ENCODE measurements at places on chromosomes 2 and 18.
A peak's percentile ranks its signal among the peaks of the same experiment; 100 is the strongest.

DNA sequence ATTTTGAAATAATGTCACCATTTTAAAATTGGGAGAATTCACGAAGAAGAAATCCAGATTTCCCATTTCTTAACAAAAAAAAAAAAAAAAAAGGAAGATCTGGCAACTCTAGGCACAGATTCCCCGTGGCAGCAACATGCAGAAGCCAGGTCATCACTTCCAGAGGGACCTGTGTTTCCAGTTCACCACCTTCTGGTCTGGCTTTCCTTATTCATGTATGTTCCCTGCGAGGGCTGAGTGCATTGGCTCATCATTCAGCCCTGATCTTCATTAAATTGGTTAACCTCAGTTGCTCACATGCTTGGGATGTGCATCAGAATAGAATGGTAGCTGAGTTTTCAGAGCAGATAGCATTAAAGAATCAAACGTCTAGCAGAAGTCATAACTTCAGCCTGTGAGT is 25.0 kb upstream of the MAP3K20 start:
- H3K4me3 ChIP-seq, result no peak overlapping the region
- no peak overlapping the region for H3K27ac ChIP-seq
- DNase-seq, result no peak
- H3K27me3 ChIP-seq, result no peaks in the 10 kb centered on the region
- H3K4me1 ChIP-seq, result no peaks in the 10 kb centered on the region

- H3K4me1 ChIP-seq, result no peaks in the 10 kb centered on the region
- H3K27ac ChIP-seq, result no peak overlapping the region
- no peaks in the 10 kb centered on the region for H3K27me3 ChIP-seq
- DNase-seq, result peak; percentile 45
Observed at GRCh38 chr2:162328424-162329157, 10.1 kb upstream of the IFIH1 start.

DNA sequence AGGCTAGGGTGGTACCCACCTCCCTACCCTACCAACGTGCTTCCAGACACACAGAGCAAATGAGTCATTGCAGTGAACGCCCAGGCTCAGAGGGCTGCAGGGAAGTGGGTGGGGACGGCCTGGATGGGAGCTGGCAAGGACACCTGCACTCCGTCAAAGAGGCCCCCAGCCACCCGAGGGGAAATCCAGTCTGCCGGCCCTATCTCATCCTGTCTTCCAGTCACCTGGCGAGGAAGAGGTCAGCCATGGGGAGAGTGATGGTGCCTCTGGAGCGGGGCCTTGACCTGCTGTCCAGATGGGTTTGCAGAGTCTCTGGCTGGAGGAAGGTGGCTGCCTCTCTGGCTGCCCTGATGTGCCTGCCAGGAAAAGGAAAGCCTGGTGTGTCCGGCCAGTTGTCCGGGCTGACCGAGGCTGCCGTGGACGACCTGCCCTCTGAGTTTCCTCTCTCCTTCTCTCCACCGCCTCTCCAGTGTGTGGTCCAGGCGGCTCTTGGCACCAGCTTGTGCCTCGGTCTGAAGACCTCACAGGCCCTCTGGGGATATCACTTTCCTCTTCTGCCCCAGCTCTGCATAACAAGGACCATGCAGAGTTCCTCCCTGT is 209.7 kb upstream of the COPS8 start:
- H3K27ac ChIP-seq, result no peak overlapping the region
- peaks cover 6% of the 10 kb centered on the region for H3K4me1 ChIP-seq
- no peak for DNase-seq
- H3K36me3 ChIP-seq, result no peaks in the 10 kb centered on the region

GRCh38 chr2:10446631-10447030 is 1.5 kb downstream of the ODC1 start:
- peak overlapping the region; percentile 80 for H3K27ac ChIP-seq
- peaks cover 33% of the 10 kb centered on the region for H3K36me3 ChIP-seq
- peaks cover 22% of the 10 kb centered on the region for H3K4me1 ChIP-seq
- H3K27me3 ChIP-seq, result no peaks in the 10 kb centered on the region
- DNase-seq, result no peak
- no peak overlapping the region for H3K4me3 ChIP-seq

GRCh38 chr18:35345460-35345921 is 1.3 kb upstream of the ZNF24 start:
- no peak for DNase-seq
- peaks cover 21% of the 10 kb centered on the region for H3K4me1 ChIP-seq
- H3K36me3 ChIP-seq, result peaks cover 5% of the 10 kb centered on the region
- H3K4me3 ChIP-seq, result no peak overlapping the region
- no peaks in the 10 kb centered on the region for H3K27me3 ChIP-seq

- DNase-seq, result no peak
- H3K4me1 ChIP-seq, result peaks cover 10% of the 10 kb centered on the region
- H3K27ac ChIP-seq, result no peak overlapping the region
- H3K27me3 ChIP-seq, result no peaks in the 10 kb centered on the region
- peak overlapping the region; percentile 11 for H3K4me3 ChIP-seq
Observed at GRCh38 chr2:33436083-33436482, 40.4 kb upstream of the RASGRP3 start.

GRCh38 chr2:190911813-190912212 is 31.2 kb downstream of the GLS start:
- H3K27ac ChIP-seq, result no peak overlapping the region
- DNase-seq, result no peak
- H3K4me3 ChIP-seq, result no peak overlapping the region
- H3K36me3 ChIP-seq, result peaks cover 19% of the 10 kb centered on the region
- no peaks in the 10 kb centered on the region for H3K4me1 ChIP-seq

DNA sequence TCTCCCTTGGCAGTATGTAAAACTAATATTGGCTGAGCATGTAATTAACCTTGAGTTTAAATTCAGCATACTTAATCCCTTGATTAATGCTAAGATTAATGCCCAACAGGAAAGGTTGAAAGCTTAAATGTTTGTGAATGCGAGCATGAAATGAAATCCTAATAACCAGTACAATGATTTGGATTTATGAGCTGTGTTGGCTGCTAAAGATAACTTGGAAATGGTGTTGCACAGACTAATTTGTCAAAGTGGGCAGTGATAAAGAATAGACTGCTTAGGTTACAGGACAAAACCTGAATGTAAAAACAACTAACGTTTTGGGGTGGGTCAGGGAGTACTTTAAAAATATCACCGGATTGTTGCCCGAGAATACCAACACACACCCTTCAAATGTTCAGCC is 70.6 kb downstream of the MGAT5 start:
- H3K27me3 ChIP-seq, result no peaks in the 10 kb centered on the region
- no peak for DNase-seq
- H3K27ac ChIP-seq, result no peak overlapping the region
- H3K36me3 ChIP-seq, result no peaks in the 10 kb centered on the region

- H3K27ac ChIP-seq, result no peak overlapping the region
- H3K27me3 ChIP-seq, result no peaks in the 10 kb centered on the region
- no peak for DNase-seq
- no peaks in the 10 kb centered on the region for H3K36me3 ChIP-seq
- no peaks in the 10 kb centered on the region for H3K4me1 ChIP-seq
Observed at GRCh38 chr2:15692551-15693377, 101.1 kb downstream of the DDX1 start.

DNA sequence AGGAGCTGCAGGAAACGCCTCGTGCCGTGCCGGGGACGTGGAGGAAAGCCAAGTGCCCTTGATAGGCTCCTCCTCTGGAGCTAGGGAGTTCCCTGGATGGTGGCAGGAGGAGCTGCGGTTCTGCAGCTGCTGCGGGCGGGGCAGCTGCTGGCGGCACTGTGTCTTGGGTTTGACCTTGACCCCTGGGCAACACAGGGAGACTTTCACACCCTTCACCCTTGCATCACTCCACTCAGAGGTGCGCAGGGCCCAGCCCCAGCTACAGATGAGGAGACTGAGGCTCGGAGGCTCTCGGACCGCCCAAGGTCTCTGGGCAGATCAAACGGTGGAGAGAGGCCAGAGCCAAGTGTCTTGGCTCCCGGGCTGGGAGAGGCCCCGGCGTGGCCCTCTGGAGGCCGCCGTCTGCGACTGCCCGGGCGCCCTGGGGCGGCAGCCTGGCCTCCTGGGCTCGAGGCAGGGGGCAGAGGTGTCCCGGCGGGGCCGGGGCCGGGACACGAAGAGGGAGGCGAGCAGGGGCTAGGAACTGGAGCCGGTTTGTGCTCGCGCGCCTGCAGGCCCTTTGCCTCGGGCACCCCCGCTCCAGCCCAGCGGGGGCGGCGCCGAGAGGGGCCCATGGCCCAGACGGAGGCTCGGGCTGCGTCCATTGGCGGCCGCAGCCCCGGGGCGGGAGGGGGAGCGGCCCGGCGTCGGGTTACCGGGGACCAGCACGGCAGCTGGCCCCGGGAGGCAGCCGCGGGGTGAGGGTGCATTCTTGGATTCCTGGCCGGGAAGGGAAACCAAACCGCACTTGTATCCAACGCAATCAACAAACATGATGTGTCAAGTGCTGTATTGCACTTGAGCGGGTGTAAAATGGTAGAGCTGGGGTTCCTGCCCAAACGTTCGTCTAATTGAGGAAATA is 129.6 kb upstream of the SLC1A4 start:
- H3K4me3 ChIP-seq, result peak overlapping the region; percentile 60
- no peaks in the 10 kb centered on the region for H3K36me3 ChIP-seq
- peak; percentile 76 for DNase-seq
- H3K27me3 ChIP-seq, result no peaks in the 10 kb centered on the region
- peak overlapping the region; percentile 69 for H3K27ac ChIP-seq
- H3K4me1 ChIP-seq, result peaks cover 43% of the 10 kb centered on the region

- no peaks in the 10 kb centered on the region for H3K36me3 ChIP-seq
- H3K4me1 ChIP-seq, result peaks cover 30% of the 10 kb centered on the region
- H3K4me3 ChIP-seq, result no peak overlapping the region
- DNase-seq, result no peak
- no peaks in the 10 kb centered on the region for H3K27me3 ChIP-seq
- no peak overlapping the region for H3K27ac ChIP-seq
Observed at GRCh38 chr18:13270279-13270855, 51.8 kb downstream of the LDLRAD4 start.

GRCh38 chr2:138123741-138124140 is 159.5 kb downstream of the HNMT start:
- H3K4me1 ChIP-seq, result no peaks in the 10 kb centered on the region
- no peak overlapping the region for H3K4me3 ChIP-seq
- no peaks in the 10 kb centered on the region for H3K36me3 ChIP-seq
- no peak for DNase-seq
- no peaks in the 10 kb centered on the region for H3K27me3 ChIP-seq

GRCh38 chr2:105237045-105237765 is 4.3 kb upstream of the GPR45 start:
- H3K27ac ChIP-seq, result no peak overlapping the region
- H3K36me3 ChIP-seq, result no peaks in the 10 kb centered on the region
- no peak overlapping the region for H3K4me3 ChIP-seq
- no peak for DNase-seq

- no peaks in the 10 kb centered on the region for H3K36me3 ChIP-seq
- H3K4me3 ChIP-seq, result no peak overlapping the region
- no peak for DNase-seq
- H3K27ac ChIP-seq, result no peak overlapping the region
- H3K4me1 ChIP-seq, result no peaks in the 10 kb centered on the region
- no peaks in the 10 kb centered on the region for H3K27me3 ChIP-seq
Observed at GRCh38 chr2:7766978-7767565, 849.9 kb downstream of the RNF144A start.

- no peak overlapping the region for H3K4me3 ChIP-seq
- H3K4me1 ChIP-seq, result no peaks in the 10 kb centered on the region
- no peak for DNase-seq
- H3K27ac ChIP-seq, result no peak overlapping the region
- H3K36me3 ChIP-seq, result no peaks in the 10 kb centered on the region
Observed at GRCh38 chr2:124836416-124836815, 811.3 kb downstream of the CNTNAP5 start.

- no peaks in the 10 kb centered on the region for H3K27me3 ChIP-seq
- no peaks in the 10 kb centered on the region for H3K4me1 ChIP-seq
- no peak overlapping the region for H3K27ac ChIP-seq
- no peaks in the 10 kb centered on the region for H3K36me3 ChIP-seq
- H3K4me3 ChIP-seq, result no peak overlapping the region
- DNase-seq, result no peak
Observed at GRCh38 chr18:15165048-15165447, 417.1 kb downstream of the ANKRD30B start.

GRCh38 chr2:30113617-30114293 is 33.1 kb upstream of the YPEL5 start:
- H3K27me3 ChIP-seq, result no peaks in the 10 kb centered on the region
- peaks cover 2% of the 10 kb centered on the region for H3K4me1 ChIP-seq
- no peaks in the 10 kb centered on the region for H3K36me3 ChIP-seq
- no peak overlapping the region for H3K4me3 ChIP-seq
- peak; percentile 69 for DNase-seq

DNA sequence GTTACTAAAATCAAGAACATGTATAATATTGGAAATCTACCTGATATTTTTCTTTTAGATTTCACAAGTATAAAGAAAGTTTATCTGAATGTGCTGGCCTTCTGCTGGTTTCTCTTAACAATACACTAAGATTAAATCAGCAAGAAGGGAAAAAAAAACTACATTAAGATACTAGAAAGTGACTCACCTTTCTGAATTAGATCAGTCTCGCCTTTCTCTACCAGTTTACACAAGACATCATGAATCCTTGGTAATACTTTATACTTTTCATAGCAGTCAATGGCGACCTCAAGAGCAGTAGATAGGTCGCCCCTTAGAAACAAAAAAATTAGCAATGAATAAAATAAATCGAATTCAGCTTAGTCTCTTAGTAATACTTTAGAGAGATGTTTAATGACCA is 61.2 kb downstream of the LRPPRC start:
- H3K4me1 ChIP-seq, result no peaks in the 10 kb centered on the region
- H3K36me3 ChIP-seq, result peaks cover 14% of the 10 kb centered on the region
- no peak overlapping the region for H3K4me3 ChIP-seq
- no peak overlapping the region for H3K27ac ChIP-seq
- no peaks in the 10 kb centered on the region for H3K27me3 ChIP-seq
- DNase-seq, result no peak

- H3K4me1 ChIP-seq, result no peaks in the 10 kb centered on the region
- no peak for DNase-seq
- H3K36me3 ChIP-seq, result no peaks in the 10 kb centered on the region
- no peaks in the 10 kb centered on the region for H3K27me3 ChIP-seq
- no peak overlapping the region for H3K4me3 ChIP-seq
Observed at GRCh38 chr18:44792456-44793061, 111.9 kb downstream of the SETBP1 start.

GRCh38 chr2:209840434-209840833 is 68.8 kb downstream of the UNC80 start:
- no peaks in the 10 kb centered on the region for H3K36me3 ChIP-seq
- DNase-seq, result no peak
- H3K4me1 ChIP-seq, result no peaks in the 10 kb centered on the region
- no peaks in the 10 kb centered on the region for H3K27me3 ChIP-seq
- no peak overlapping the region for H3K4me3 ChIP-seq

DNA sequence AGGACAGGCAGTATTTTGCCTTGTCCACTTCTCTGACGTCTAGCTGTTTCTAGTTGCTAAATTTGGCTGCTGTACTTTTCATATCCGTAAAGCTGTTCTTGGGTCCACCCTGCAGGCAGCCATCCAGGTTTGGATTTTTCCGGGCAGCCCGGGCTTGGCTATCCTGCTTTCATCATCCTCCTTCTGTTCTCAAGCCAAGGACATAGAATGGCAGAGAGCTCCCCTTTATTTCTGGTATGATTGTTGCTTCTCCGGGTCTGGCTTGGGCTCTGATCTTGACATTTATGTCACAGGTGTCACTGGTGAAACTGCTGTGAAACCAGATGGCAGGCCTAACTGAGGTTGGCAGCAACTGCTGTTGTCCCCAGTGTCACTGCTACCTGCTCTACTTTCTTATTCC is 35.5 kb downstream of the SCN2A start:
- H3K4me1 ChIP-seq, result no peaks in the 10 kb centered on the region
- H3K4me3 ChIP-seq, result no peak overlapping the region
- no peaks in the 10 kb centered on the region for H3K27me3 ChIP-seq
- DNase-seq, result no peak
- H3K36me3 ChIP-seq, result no peaks in the 10 kb centered on the region

Measured in common myeloid progenitor, CD34-positive (primary cell).